AG10803 (cell line): ENCODE measurements at places on chromosomes 6 and 20.

DNA sequence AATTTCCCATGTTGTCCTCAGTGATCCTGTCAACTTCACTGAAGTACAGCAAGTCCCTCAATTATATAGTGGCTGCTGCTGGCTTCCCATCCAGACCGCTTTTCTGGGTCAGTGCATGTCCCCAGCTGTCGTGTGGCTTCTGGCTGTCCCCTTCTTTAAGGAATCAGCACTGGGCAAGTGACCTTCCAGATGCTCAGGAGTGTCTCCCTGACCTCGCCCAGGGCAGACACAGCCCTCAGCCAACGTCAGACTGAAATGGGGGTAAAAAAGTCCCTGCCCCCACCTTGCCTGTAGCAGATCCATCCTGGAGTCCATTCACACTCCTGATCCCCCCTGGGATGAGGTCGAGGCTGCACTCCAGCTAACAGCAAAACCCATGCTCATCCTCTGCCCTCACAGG, 23.7 kb downstream of the OVOL2 start:
- DNase-seq: no peak

DNA sequence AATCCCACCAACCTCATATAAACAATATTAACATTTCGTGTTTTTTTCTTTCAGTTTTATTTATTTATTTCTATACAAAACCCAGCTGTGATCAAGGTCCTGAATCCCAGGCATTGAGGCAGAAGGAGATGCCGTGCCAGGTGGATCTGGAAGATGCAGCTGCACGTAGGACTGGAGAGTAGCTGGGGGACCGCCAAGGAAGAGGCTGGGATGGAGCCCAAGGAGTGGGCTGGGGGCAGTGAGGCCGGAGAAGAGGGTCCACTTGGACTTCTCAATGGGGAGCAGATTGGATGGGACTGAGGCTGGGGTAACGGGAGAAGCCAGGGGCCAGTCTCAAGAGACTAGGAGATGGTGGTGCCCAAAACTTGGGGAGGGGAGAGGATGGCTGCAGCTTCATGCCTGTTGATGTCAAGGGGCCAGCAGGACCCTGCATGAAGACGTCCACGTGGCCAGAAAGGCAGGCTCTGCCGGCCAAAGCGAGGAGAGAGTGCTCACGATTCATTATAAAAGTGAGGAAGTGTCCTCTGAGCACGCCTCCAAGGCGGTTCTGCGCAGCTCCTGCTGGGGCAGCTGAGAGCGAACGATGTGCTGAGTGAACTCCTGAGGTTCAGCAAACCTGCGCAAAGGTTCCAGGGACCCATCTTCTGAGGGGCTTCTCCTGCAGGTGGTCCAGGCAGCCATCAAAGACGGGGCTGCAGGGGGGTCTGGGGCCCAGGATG, 110.3 kb downstream of the BMP7 start:
- DNase-seq: no peak

- DNase-seq: no peak
These were observed 69.1 kb downstream of the GJA10 start for GRCh38 chr6:89963391-89963790.

GRCh38 chr20:7770046-7770445, 170.2 kb downstream of the HAO1 start:
- no peak for DNase-seq

- no peak for DNase-seq
These were observed 89.9 kb upstream of the PTCHD4 start for GRCh38 chr6:48200869-48201390.

GRCh38 chr6:32382757-32383420, 11.2 kb upstream of the TSBP1 start:
- DNase-seq: no peak

DNA sequence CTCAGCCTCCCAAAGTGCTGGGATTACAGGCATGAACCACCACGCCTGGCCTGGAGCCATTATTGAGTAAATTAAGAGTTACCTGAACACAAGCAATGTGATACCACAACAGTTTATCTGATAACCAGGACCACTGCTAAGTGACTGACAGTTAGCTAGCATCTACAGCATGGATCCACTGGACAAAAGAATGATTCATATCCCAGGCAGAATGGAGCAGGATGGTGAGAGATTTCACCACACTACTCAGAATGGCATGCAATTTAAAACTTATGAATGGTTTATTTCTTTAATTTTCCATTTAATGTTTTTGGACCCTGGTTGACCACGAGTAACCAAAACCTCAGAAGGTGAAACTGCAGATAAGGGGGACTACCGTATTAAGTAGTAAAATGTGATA, 48.6 kb downstream of the RALGAPA2 start:
- DNase-seq: no peak

- DNase-seq: no peak
These were observed 36.2 kb downstream of the THEMIS start for GRCh38 chr6:127864701-127865100.

DNA sequence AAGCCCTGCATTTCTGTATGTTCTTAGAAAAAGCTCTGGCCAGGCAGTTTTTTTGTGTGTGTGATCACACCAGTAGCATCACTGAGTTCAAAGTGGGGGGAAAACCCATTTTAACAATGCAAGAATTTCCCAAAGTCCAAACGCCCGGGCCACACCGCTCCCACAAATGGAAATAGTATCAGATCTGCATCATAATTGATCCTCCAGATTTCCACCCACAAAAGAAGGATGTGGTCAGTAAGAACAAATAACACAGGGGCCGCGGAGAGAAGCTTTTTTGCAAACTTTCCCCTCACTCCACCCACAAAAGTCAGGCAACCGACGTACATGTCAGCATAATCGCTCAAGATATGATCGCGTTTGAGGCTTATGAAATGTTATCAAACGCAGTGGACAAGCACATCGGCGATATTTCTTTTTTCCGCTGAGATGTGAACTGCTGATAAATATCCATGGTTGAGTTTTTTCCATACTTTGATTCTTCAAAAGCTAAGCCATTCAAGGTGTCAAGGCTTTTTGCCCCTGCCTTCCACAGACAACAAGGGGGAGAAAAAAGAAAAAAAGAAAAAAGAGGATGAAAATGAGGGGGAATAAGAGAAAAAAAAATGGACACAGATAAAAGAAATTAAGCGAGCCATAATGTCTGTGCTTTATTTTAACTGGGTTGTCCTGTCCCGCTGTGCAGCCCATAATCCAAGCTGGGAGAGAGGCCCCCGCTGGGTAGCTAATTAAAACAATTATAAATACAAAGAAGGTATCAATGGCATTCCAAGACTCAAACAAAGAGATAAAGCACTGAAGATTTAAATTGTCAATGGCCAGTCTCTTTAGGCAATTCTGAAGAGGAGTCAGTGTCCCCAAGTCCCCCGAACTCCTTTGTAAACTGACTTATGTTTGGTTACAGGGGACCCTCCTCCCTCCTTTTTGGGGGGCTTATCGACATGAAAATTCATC, 143.5 kb downstream of the ZFP64 start:
- DNase-seq: no peak

DNA sequence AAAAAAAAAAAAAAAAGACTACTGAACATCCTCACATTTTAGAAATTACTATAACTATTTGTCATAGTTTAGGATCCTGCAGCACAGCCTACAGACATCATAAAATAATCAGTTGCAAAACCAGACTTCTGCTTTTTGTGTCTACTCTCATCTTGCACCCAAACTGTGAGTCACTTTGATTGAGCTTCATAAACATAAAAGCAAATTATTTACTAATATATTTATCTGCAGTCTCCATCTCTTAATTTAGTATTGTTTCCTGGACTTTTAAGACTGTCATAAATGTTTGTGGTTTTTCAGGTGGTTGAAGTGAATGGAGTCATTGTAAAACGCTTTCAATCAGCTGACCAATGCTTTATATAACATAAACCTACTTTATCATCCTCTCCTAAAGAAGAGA, 14.8 kb upstream of the CALHM6 start:
- DNase-seq: peak; percentile 63

- DNase-seq: no peak
These were observed 215.0 kb downstream of the ARID1B start for GRCh38 chr6:156992020-156992804.

GRCh38 chr20:25437153-25437581, 29.7 kb downstream of the GINS1 start:
- DNase-seq: peak; percentile 23

GRCh38 chr20:40317156-40317790, 371.8 kb downstream of the MAFB start:
- no peak for DNase-seq

DNA sequence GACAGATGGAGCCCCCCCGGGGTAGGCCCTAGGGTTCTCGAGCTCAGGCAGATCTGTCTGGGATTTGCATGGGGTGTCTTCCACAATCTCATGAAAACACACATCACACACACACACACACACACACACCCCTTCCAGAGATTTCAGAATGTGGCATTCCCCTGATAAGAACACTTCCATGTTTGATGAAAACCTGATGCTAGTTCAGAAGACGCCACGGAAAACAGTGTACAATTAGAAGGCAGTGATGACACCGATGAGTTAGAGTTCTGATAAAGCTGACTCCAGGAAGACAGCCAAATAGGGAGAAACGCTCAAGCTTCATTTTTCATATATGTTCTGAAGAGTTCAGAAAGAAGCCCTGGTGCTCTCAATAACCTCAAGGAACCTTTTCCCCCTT, 438.7 kb upstream of the JARID2 start:
- DNase-seq: no peak

- DNase-seq: no peak
These were observed 254.3 kb downstream of the SOX4 start for GRCh38 chr6:21847711-21848480.

DNA sequence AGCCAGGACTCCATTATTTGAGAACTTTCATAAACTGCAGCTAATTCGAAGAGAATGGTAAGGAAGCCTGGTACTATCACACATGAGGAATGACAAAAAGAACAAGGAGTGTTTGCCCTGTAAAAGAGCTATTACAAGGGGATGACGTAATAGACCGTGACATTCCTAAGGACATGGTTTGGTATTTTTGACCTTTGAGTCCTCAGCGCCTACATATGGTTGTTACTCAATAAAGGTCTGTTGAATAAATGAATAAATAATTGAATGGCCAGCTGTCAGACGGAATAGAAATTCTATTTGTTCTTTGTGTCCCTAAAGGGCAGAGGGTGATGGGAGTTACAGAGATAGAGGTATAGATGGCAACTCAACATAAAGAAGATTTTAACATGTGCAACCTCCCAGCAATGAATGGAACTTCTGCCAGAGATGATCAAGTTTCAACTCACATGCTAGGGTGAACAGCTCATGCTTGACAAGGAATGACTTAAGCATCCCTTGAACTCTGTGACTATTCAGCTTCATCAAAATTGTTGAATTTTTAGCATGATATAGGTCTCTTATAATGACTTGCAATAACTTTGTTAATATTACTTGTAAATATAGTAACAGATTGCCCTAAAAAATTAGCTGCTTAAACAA, 115.4 kb downstream of the TENT5A start:
- DNase-seq: peak; percentile 15

GRCh38 chr20:15031546-15032351, 694.3 kb upstream of the FLRT3 start:
- no peak for DNase-seq

DNA sequence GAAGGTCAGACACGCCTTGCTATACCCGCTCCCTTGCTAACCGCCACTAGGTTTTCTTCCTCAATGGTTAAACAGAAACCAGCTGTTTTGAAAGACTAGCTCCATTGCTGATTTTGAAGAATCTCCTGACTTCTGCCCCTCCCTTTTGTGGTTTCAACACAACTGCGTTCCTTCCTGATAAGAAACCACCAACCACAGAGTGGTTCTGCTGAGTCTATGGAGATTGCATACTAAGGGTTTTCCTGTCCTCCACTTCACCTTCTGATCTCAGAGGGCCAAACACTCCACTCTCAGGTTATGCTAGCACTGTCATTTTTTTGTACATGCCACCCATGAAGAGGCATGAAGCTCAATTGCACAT, 207.9 kb downstream of the MYLK4 start:
- peak; percentile 10 for DNase-seq

DNA sequence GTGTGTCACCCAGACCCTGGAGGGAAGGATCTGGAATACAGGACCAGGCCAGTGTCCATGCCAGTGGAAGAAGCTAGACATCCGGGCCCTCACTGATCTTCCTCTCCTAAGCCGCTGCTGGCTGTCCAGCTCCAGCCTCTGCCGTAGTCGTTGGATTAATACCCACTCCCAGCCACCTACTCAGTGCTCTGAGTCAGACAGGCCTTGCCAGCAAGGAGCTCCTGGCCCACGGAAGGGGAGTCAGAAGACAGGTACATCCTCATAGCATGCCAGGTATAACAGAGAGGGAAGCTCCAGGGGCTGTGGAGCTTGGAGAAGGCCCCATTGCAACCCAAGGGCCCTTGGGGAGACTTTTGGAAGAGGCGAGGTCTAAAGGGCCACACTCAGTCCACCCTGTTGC, 49.0 kb downstream of the STK35 start:
- no peak for DNase-seq

DNA sequence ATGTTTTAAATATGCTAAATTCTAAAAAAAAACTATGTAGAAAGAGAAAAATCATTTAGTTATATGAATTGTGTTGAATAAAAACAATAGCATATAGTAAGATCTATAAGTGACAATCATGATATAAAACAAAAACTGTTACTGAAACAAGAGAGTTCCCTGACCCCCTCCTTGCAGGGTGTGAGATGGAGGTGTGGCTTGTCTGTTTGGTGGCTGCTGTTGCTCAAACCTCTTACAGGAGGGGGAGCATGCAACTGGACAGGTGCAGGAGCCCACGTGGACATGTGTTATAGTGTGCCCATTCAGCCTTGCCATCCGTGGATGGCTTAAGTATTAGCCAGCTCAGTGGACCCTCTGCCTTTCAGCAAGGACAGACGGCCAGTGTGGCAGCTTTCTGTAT, 206.7 kb downstream of the MOXD1 start:
- no peak for DNase-seq

DNA sequence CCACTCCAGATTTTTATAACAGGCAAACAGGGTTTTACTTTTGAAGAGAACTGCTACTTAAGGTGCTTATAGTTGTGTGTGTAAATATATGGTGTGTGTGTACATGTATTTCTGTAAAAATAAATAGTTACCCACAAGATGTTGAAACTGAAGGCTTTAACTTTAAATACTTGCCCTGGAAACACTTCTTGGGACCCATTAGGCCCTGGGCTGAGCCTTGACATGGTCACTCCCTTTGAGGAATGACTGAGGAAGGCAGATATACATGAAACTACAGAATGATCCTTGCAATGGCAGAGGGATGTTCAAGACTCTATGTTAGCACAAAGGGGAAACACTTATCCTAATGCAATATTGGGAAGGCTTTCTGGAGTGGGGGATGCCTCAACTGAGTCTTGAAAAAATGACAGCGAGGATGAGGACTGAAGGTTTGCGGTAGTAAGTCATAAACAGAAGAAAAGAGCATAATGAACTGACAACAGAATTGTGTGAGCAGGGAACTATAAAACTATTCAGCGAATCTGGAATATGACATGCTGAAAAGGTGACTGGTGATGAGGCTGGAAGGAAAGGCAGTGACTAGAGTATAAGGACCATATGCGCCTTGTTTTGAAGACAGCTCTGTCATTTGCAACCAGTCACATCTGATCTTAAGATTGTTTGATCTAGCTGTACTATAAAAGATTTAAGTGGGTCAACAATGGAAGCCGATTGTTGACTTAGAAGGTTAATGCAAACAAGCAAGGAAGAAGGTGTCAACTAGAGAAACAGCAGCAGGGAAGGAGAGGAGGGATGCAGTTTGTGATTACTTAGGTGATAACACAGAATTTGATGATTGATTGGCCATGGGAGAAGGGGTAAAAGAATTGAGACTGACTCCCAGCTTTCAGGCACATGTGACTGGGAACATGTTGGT, 64.4 kb upstream of the COL21A1 start:
- no peak for DNase-seq

- DNase-seq: peak; percentile 100
These were observed 176.2 kb downstream of the NFATC2 start for GRCh38 chr20:51366155-51366886.
